ENCODE measurements at places on chromosomes 6 and 20. TPM values are rescaled to one million over a fixed set of nuclear protein-coding genes. Genes with fewer than 3 reads are reported as not detected.

- DNase-seq, result no peak
- H3K27me3 ChIP-seq, result no peaks in the 10 kb centered on the region
Observed at GRCh38 chr6:22091424-22091948, 205.3 kb downstream of the PRL start.

DNA sequence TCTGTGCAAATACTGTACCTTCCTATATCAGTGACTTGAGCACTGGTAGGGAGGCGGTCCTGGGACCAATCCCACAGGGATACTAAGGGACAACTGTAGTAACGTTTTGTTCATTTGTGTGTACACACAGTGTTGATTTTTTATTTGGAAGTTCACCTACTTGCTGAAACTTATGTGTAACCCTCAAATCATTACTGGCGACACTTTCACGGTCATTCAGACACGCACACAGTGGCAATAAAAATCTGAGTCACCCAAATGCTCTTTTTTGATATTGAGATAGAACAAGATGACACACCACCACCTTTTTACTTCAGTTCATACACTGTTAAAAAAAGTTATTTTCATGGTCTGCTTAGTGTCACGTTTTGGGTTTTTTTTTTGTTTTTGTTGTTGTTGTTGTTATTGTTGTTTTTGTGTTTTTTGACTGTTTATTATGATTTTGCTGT lies 79.8 kb downstream of the QKI start:
- no peak for DNase-seq
- no peak overlapping the region for H3K4me3 ChIP-seq
- peaks cover 70% of the 10 kb centered on the region for H3K4me1 ChIP-seq
- H3K27ac ChIP-seq, result no peak overlapping the region
- no peaks in the 10 kb centered on the region for H3K36me3 ChIP-seq

- H3K36me3 ChIP-seq, result no peaks in the 10 kb centered on the region
- DNase-seq, result no peak
- no peak overlapping the region for H3K27ac ChIP-seq
- no peak overlapping the region for H3K4me3 ChIP-seq
- H3K4me1 ChIP-seq, result peaks cover 7% of the 10 kb centered on the region
Observed at GRCh38 chr20:37386505-37387251, 40.7 kb downstream of the SRC start.

DNA sequence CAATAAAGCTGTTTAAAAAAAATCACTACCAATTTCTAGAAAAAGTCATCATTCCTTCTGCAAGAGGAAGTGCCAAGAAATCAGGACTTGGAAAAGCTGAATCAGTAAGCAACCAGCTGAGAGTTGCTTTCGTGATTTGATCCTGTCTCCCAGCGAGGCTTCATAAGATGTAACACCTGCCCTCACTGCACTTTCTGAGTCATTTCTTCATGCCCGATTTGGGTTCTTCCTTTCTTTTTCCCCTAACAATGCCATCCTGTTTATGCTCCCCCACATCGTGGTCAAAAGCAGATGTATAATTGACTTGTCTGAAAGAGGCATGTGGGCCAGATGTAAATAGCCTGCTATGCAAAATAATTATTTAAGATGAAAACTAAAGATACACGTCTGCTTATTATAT lies 52.1 kb downstream of the RIPOR2 start:
- no peak overlapping the region for H3K4me3 ChIP-seq
- no peak overlapping the region for H3K27ac ChIP-seq
- DNase-seq, result no peak
- no peaks in the 10 kb centered on the region for H3K36me3 ChIP-seq
- H3K27me3 ChIP-seq, result no peaks in the 10 kb centered on the region

DNA sequence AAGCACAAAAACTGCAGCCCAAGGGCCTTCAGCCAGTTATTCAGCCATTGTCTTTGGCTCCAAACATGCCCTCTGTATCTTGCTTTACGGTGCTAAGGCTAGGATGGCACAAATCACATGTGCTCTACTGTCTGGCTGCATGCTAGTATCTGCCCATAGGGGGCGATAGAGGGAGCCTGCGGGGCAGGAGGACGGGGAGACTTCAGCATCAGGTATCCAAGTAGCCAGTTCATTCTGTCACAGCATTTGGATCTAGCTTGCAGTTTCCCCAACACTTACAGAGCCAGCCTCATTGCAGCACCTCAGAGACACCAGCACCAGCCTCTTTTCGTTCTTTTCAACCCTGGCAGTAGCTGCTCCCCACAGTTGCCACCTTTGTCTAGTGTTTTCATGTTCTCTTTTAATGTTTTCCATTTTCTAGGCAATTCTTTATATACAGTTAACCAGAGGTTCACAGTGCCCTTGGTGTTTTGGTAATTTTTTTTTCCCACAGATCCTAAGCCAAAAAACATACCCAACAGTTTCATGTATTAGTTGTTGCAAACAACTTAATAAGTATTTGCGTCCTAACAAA lies 705.9 kb downstream of the PTPRT start:
- H3K4me1 ChIP-seq, result no peaks in the 10 kb centered on the region
- no peaks in the 10 kb centered on the region for H3K27me3 ChIP-seq
- H3K36me3 ChIP-seq, result no peaks in the 10 kb centered on the region
- no peak overlapping the region for H3K4me3 ChIP-seq

DNA sequence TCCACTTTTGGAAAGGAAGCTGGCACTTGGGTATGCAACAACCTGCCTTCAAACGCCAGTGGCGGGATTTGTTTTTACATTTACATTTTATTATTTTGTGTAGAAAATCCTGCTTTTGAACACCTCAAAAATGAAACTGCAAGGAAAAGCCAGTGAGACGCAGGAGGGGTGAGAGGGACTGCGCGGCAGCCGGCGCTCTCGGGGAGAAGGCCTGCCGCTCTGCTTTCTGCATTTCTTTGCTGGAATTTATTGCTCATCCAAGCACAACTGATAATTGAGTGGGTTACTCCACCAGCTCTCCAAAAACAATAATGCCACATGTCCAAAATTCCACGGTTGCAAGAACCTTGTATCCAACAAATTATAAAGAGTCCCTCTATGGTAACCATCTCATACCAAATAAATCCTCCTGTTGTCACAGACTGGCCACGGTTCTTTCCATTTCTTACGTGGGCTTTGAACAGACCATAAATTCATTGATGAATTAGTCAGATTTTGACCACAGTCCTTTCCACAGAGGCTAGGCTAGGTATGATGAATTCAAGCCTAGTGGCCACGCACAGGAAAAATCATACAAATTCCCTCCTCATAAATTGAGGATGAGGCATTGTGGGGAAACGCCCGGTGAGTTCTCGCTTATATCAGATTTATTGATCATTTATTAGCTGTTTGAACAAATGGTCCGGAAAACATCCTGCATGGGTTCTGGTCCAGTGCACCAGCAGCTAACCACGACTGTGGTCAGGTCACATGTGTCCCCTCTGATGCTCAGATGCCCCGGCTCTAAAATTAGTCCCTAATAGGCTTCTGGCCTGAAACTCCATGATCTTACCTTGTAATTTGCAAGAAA lies 31.6 kb upstream of the FOXC1 start:
- no peaks in the 10 kb centered on the region for H3K4me1 ChIP-seq
- no peak overlapping the region for H3K4me3 ChIP-seq
- H3K27ac ChIP-seq, result no peak overlapping the region

Gene NQO2
- 29.5 TPM for total RNA-seq

DNA sequence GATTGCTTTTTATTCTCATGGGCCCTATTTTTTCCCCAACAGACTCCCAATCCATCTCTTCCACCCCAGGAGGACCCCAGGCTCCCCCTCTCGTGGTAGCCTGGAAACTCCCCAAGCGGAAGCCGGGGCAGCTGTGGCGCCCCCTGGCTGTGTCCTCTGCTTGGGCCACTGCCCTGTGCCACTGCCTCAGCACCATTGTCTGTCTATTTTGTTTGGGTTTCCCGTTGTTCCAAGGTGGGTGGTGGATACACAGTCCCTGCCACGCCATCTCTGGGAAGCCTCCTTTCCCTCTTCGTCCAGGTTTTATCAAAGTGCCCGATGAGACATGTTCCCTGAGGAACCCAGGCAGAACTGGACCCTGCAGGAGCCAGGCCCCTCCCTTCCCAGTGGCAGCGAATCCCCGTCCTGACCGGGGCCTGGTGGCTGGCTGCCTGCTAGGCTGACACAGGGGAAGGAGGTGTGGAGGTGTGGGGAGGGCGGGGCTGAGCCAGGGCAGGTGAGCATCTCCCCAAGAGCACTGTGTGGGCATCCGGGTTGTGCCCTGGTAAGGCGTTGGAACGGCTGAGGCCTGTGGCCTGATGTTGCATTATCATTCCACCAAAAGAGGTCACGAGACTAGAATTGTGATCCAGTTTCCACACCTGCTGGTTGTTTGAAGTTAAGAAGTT lies 228.2 kb downstream of the CDH4 start:
- peaks cover 3% of the 10 kb centered on the region for H3K27me3 ChIP-seq
- no peak for DNase-seq
- H3K4me3 ChIP-seq, result no peak overlapping the region
- H3K27ac ChIP-seq, result no peak overlapping the region
- H3K4me1 ChIP-seq, result no peaks in the 10 kb centered on the region

Gene ERVFRD-1
- not detected for total RNA-seq

DNA sequence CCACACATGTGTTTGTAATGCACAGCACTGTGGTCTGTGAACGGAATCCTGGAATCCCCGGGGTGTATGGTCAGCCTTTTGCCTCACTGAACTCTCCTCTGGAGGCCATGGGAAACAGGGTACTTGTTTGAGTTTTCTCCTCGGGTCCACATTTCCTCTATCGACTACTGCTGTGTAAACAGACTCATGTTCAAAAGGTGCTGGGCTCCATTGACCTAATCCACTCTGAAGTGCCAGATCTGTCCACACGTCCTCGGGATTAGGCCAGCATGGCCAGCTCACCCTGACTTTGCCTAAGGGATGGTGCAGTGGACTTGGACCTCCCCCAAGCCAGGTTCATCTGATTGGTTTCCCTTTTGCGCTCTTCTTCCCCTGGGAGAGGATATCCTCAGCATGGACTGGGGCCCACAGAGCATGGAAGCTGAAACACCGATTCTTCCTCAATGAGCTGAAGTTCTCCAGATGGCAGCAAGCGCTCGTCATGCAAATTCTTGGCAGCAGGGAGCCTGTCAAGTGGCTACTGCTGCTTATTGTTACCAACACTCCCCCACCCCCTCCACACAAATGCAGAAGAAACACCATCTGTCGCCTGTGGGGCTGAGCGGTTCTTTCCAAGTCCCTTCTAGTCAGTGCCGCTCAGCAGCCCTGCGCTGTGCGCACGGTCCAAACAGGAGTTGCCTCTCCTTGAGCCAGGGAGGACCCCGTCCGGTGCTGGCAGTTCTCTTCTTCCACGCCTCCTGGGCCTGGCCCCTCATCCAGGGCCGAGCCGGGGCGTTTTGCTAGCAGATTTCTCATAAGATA lies 292.6 kb upstream of the MARCKS start:
- peak overlapping the region; percentile 82 for H3K27ac ChIP-seq
- no peaks in the 10 kb centered on the region for H3K27me3 ChIP-seq
- peak overlapping the region; percentile 48 for H3K4me3 ChIP-seq
- no peaks in the 10 kb centered on the region for H3K36me3 ChIP-seq

- no peak overlapping the region for H3K27ac ChIP-seq
- no peak for DNase-seq
- H3K4me1 ChIP-seq, result peaks cover 4% of the 10 kb centered on the region
Observed at GRCh38 chr6:158791274-158791855, 27.8 kb downstream of the EZR start.

Gene BPIFB1
- not detected for total RNA-seq

- no peaks in the 10 kb centered on the region for H3K27me3 ChIP-seq
- no peak for DNase-seq
- H3K4me1 ChIP-seq, result no peaks in the 10 kb centered on the region
- no peak overlapping the region for H3K27ac ChIP-seq
- H3K4me3 ChIP-seq, result no peak overlapping the region
Observed at GRCh38 chr6:131277591-131277990, 142.3 kb downstream of the AKAP7 start.

GRCh38 chr20:41261260-41261659 lies 56.3 kb downstream of the ZHX3 start:
- H3K36me3 ChIP-seq, result no peaks in the 10 kb centered on the region
- no peaks in the 10 kb centered on the region for H3K27me3 ChIP-seq
- no peak overlapping the region for H3K4me3 ChIP-seq
- DNase-seq, result no peak
- peaks cover 5% of the 10 kb centered on the region for H3K4me1 ChIP-seq

DNA sequence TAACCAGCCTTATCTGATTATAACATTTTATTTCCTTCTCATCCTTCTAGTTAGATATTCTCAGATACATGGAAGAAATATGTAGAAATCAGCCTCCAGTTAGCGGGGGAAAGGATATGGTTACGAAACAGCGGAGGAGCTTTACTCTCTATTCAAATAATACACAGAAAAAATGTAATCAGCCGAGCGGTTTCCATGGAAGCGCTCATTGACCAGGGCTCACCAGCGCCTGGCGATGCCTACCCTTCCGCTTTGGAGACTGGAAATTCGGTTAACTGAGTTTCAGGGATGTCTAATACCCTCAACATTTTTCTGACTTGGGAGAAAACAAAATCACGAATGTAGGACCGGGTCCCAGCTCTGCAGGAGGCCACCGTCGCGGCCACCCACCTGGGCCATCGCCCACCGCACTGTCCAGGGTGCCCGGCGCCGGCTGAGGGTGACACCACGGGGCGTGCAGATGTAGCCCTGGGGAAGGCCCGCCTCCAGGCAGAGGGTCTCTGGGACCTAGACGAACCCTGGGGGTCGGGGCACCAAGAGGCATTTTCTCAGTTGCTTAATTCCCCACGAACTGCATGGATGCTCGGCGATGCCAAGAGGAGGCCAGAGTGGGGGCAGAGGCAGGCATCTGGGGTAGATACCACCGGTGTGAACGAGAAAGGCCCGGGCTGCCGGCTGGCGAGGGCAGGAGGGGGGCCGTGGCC lies 1.7 kb downstream of the PRR18 start:
- H3K36me3 ChIP-seq, result no peaks in the 10 kb centered on the region
- peaks cover 71% of the 10 kb centered on the region for H3K27me3 ChIP-seq
- H3K4me3 ChIP-seq, result no peak overlapping the region
- H3K4me1 ChIP-seq, result peaks cover 9% of the 10 kb centered on the region
- no peak overlapping the region for H3K27ac ChIP-seq

Gene DTD1
- 11.7 TPM for total RNA-seq

Gene RNF182
- 0.07 TPM for total RNA-seq

GRCh38 chr20:24275946-24276705 lies 193.3 kb upstream of the SYNDIG1 start:
- H3K36me3 ChIP-seq, result no peaks in the 10 kb centered on the region
- H3K4me1 ChIP-seq, result no peaks in the 10 kb centered on the region
- no peak overlapping the region for H3K27ac ChIP-seq
- H3K27me3 ChIP-seq, result peaks cover 17% of the 10 kb centered on the region

DNA sequence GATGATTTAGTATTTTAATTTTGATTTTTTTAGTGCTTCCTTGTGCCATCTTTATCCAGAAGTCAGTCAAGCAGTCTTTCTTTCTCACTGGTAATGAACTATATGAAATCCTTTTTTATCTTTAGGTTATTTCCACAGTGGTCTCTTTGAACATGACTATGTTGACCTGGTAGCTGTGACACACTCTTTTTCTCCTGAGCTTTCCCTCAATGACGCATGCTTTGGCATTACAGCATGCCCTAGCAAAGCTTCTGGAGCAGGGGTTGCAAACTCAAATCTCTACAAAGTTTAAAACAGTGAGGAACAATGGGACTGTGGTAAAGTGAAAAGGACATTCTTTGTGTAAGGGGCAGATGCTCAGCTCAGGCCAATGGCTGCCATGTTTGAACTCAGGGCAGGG lies 4.5 kb upstream of the PLAGL1 start:
- no peaks in the 10 kb centered on the region for H3K36me3 ChIP-seq
- no peaks in the 10 kb centered on the region for H3K4me1 ChIP-seq
- no peaks in the 10 kb centered on the region for H3K27me3 ChIP-seq
- no peak overlapping the region for H3K27ac ChIP-seq
- DNase-seq, result no peak
